Stimulated activated CD4-positive, alpha-beta T cell treated with anti-CD3 and anti-CD28 coated beads, Interleukin-4, amount 100 ng/mL, for 48 hours (primary cell): ENCODE measurements at places on chromosomes 12 and 14.

DNA sequence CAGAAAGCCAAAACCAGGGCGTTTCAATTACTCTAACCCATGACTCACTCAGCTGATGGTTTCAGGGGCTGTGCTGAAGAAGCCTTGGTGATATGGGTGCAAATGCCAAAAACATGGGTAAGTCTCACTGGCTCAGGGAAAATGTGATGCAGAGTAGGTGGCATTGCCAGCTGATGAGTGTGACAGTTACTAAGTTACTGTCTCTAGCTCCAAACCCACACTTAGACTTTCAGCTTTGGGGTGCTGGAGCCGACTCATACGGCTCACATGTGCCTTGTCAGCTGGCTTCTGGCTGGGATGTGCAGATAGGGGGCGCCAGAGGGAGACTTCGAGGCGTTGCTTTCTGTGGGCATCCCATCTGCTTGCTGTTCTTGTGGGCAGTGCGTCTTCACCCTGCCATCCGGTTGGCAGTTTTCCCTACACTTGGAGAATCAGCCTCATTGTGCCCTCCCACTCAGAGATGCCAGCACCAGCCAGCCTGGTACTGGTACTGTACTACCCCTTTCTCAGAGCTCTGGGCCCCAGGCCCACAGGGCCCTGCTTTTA, 11.1 kb upstream of the KRT7 start:
- peak; percentile 89 for DNase-seq

DNA sequence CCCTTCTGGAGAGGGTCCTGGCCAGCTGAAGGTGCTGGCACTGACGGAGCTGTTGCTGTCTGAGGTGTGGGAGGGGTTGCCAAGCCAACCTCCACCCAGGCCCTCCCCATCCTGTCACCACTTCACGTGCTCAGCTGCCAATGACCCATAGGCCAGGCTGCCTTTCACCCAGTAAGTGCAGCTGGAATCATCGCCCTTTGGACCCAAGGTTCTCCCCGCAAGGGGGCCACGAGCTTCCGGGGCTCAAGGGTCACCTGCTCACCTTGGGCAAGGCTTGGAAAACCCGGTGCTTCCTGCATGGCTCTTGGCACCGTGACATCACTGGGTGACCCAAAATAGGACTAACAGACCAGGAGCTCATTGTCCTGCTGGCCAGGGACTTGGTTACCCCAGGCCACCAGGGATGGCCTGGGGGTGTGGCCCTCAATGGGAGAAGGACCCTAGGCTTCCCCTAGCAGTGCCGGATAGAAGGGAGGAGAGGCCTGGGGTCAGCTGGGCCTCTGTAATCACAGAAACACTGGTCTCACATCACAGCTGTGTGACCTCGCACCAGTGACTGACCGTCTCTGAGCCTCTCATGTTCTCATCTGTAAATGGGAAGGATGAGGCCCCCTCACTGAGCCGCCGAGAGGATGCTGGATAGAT, 51.3 kb downstream of the CCDC85C start:
- DNase-seq: no peak

DNA sequence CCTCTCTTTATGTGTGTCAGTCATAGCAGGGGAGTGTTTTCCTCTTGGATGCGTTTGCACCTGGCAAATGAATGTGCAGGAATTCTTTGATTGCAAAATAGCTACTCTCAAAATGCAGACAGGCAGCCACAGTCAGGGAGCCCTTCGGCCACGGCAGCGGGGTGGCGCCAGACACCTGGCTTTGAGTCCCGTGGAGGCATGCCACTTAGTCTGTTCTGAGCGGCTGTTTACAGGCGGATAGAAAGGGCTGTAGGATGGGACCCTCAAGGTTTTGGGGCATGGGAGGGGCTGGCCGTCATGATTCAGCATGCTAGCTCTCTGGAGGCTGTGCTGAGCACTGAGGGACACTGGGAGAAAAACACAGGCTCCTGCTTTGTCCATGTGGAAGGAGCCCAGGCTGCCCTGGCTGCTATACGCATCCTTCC, 117.1 kb downstream of the SLC25A47 start:
- DNase-seq: peak; percentile 21

- no peak for DNase-seq
Measured at GRCh38 chr12:94254270-94254669, 105.9 kb downstream of the PLXNC1 start.

GRCh38 chr12:1559676-1560091, 34.7 kb downstream of the FBXL14 start:
- no peak for DNase-seq

DNA sequence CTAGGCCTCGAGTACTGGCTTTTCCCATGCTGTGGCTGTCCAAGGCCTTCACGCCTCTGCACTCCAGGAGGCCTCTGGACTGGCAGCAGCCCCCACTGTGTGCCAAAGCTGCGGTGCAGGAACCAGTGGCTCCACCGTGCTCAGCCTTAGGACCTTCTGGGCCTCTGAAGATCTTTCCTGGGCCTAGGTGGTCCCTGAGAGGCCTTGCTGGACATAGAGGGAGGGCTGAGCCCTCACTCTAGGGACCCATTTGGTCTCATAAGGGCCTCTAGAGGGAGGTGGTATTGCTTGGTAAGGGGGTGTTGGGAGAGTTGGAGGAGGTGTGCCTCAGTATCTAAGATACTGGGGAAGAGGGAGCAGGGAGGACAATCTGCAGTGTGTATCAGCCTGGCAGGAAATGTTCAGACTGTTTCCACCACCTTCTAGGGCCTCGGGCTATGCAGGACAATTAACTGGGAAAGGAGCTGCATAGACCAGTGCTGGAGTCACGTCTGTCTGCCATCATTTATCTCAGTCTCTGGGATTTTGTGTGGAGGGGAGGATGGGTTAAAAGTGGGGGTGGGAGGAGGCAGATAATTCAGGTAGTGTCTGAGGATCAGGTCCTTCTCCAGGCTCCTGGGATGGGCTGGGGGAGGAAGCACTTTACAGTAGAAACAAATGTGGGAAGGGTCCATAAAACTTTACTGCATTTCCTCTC, 2.9 kb downstream of the HOXC5 start:
- no peak for DNase-seq

DNA sequence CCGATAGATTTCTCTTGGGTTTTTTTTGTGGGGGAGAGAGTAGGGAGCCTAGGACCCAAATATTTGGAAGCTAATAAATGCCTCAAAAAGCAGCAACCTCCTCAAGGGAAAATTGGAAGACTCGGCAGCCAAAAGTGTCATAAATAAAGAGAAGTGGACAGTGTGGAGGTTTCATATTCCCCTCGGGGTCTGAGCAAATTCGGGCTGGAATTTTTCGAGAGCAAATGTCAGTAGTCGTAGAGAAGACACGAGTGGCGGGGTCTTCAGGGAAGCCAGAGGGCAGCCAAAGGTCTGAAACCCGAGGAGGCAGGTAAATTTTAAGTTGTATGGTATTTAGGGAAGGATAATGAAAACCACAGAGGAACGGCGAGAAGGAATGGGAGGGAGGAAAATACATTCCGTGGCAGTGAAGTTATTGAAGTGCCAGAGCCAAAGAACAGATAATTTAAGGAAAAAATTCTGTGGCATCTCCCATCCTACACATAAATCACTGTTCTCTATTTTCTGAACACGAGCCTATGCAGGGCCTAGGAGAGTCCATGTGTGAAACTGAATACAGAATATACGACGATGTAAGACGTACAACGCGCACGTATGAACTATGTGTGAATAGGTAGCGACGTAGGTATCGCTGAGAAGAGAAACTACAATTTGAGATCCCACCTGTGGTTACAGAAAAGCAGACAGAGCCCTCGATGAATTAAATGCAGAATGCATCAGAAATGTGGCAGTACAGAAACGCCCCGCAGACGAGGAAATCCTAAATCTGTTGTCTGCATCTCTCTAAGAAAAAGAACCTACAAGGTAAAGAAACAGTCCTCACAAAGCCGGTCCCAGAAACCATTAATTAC, 12.9 kb downstream of the BCL11B start:
- no peak for DNase-seq

- DNase-seq: no peak
Measured at GRCh38 chr12:96187956-96188355, 6.2 kb upstream of the ELK3 start.

- DNase-seq: no peak
Measured at GRCh38 chr12:117850048-117850447, 118.7 kb downstream of the KSR2 start.

- DNase-seq: no peak
Measured at GRCh38 chr12:18805516-18806248, 67.8 kb downstream of the CAPZA3 start.

- peak; percentile 7 for DNase-seq
Measured at GRCh38 chr14:51369814-51370213, 129.8 kb downstream of the TMX1 start.

DNA sequence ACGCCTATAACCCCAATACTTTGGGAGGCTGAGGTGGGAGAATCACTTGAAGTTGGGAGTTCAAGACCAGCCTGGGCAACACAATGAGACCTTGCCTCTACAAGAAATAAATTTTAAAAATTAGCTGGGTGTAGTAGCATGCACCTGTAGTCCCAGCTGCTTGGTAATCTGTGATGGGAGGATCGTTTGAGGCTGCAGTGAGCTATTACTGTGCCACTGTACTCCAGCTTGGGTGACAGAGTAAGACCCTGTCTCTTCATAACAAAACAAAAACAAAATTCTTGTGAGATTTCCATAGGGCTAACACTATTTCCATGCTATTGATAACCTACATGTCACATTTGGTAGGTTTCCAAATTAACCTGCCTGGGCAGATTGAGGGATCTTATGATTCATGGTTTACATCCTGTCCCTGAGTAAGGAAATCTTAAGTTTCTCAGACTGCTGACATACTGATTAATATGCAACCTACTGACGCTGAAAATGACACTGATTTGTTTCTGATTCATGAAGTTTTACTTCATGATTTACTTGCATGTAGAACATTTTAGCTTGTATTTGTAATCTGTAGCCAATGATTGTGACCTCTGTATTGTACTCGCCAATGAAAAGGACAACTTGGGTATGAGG, 15.9 kb downstream of the ATP6V1D start:
- DNase-seq: no peak

- peak; percentile 34 for DNase-seq
Measured at GRCh38 chr12:68451261-68452077, 119.3 kb upstream of the MDM1 start.

GRCh38 chr14:55107766-55108554, 21.1 kb upstream of the LGALS3 start:
- DNase-seq: no peak

GRCh38 chr12:101172316-101172715, 37.7 kb downstream of the SLC5A8 start:
- DNase-seq: no peak
